Ureter (tissue), 1 donor: ENCODE measurements at places on chromosomes 3 and 15. TPM values are rescaled to one million over a fixed set of nuclear protein-coding genes. Genes with fewer than 3 reads are reported as not detected.

OXNAD1 gene
- 22.3 TPM for total RNA-seq

ROBO1 gene
- total RNA-seq: 38.8 TPM

ZIC1 gene
- total RNA-seq: not detected

CAND2 gene
- total RNA-seq: 13.7 TPM

ATP13A5 gene
- total RNA-seq: not detected

MAP3K13 gene
- 44.2 TPM for total RNA-seq

CFAP100 gene
- total RNA-seq: not detected

NAA50 gene
- 118 TPM for total RNA-seq

C3orf85 gene
- not detected for total RNA-seq

RBP2 gene
- not detected for total RNA-seq

PARP15 gene
- total RNA-seq: 3.9 TPM

GABRR3 gene
- 0.10 TPM for total RNA-seq

FURIN gene
- total RNA-seq: 41.3 TPM

FEZF2 gene
- not detected for total RNA-seq

KPNA4 gene
- 78.1 TPM for total RNA-seq

- DNase-seq: no peak
Observed at GRCh38 chr15:43169888-43170287, 15.3 kb upstream of the CCNDBP1 start.

DNA sequence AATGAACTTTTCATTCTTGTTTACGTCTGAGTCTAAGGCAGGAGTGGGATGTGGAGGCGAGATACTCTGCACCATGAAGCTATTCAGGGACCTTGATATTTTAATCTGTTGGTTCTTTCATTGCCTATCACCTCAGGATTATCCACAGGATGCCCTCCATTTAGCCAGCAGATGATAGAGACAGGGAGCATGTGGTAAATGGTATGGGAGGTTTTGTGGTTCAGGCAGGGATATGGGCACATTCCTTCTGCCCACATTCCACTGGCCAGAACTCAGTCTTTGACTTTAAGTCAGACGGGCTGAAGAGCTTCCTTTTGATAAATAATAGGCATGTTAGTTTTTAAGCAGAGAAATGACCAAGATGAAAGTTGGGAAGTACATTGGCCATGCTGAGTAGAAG, 548.0 kb upstream of the CCDC54 start:
- DNase-seq: no peak

DNA sequence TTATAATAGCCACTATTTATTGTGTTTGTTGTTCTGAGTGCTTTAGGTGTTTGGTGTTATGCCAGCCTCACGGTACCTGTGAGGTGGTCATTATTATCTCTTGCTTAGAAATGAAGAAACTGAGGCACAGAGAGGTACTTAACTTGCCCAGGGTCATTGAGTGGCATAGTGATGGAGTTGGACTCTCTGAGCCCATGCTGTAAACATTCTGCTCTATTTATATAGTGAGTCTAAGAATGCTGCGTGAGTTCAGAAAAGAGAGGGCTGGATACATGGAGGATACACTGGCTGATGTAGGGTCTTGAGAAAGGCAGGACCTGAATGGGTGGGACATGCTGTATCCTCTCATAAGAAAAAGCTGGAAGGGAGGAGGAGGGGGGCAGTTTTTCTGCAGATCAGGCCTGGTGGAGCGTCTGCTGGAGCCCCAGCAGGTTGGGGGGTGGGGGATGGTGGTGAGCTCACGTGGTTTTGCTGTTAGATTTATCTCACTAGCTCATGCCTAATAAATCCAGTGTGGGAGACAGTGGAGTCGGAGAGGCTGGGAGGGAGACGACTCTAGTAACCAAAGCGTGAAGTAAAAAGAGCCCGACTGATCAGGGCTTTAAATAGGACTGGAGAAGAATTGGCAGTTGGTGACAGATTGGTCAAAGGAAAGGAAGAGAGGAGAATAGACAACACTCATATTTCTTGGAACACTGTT, 16.0 kb downstream of the MED12L start:
- DNase-seq: no peak

DNA sequence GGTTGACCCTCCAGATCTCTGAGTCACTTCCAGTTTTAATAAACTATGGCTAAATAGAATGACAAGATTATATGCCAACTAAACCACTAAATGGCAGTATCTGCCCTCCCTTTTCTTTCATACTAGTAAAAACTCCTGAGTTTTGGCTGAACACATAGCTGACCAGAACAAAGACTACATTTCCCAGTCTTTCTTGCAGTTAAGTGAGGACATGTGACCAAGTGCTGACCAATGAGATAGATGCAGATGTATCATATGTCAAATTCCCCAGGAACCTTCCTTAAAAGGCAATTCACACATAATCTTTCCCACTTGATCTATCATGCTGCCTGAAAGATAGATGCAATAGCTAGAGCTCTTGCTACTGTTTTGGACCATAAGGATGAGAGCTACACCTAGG, 191.3 kb downstream of the SHOX2 start:
- DNase-seq: no peak

GRCh38 chr15:27851858-27852210, 247.3 kb downstream of the OCA2 start:
- DNase-seq: peak; percentile 8

DNA sequence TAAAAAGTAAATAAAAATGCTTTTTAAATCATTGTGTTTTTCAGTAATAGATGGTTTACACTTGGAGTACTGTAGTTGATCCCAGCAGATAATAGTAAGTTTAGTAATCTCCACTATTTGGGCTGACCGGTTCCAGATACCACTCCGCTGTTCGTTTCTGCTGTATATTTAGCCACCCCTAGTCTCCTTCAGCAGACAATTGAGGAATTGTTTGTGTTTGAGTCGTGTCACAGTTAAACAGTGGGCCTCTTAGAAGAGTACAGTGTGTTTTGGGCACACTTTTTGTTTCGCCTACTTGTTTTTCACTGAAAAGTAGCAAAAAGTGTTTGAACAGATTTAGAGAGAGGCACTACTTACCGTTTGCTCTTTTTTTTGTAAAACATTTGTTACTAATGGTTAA, 33.2 kb downstream of the PAK2 start:
- no peak for DNase-seq

GRCh38 chr3:155745795-155746550, 1.1 kb upstream of the PLCH1 start:
- DNase-seq: no peak

- no peak for DNase-seq
Observed at GRCh38 chr3:169475978-169476698, 187.4 kb downstream of the MECOM start.

DNA sequence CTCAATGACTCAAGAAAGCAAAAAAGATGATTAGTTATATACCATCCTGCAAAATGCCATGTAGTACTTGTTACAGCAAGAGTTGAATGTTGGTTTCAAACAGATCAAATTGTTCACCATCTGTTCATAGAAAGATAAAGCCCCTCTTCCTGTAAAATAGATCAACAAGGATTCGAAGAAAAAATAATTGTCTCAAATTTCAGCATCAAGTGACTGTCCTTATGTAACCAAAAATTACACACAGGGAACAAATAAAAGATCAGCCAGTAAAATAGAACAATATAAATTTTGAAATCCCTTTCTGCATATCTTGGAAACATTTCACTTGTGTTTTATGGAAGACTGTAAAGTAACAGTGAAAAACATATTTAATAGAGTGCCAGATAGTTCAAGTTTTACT, 165.1 kb upstream of the STAC start:
- no peak for DNase-seq

GRCh38 chr15:91946581-91947292, 93.2 kb downstream of the SLCO3A1 start:
- no peak for DNase-seq

DNA sequence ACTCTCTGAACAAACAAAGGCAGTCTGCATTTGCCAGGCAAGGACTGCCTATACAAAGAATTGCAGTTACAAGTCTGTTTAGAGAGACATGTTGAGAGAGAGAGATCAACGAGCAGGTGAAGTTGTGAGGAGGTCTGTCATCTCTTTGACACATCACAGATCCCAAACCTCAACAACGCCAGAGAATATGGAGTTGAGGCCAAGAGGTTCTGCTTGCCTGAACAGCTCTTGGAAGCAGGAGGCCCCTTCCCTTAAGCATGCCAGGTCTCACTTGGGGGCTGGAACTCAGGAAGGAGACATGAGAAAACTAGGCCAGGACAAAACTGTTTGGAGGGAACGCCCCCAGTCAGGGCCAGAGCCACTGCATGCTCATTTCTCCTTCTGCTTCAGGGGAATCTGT, 22.3 kb upstream of the MUSTN1 start:
- DNase-seq: no peak

- no peak for DNase-seq
Observed at GRCh38 chr3:80391573-80391972, 623.8 kb upstream of the ROBO1 start.

- no peak for DNase-seq
Observed at GRCh38 chr15:52383100-52383588, 87.5 kb upstream of the MYO5C start.

DNA sequence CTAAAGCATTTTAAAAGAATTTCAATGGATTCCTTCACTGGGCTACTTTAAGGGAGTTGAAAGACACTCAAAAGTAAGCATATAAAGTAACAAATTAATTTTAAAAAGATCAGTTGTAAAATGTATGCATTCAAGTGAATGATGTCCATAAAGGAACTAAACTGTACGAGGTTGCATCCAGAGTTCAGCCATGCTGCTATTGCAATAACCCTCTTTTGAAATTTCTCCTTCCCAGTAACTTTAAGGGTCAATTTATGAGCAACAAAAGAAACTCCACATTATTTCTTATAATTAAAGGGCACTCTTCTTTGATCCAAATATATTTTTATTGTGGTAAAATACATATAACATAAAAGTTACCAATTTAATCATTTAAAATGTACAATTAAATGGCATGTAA, 22.9 kb downstream of the BTLA start:
- no peak for DNase-seq

- DNase-seq: no peak
Observed at GRCh38 chr3:55511895-55512570, 24.9 kb upstream of the WNT5A start.

DNA sequence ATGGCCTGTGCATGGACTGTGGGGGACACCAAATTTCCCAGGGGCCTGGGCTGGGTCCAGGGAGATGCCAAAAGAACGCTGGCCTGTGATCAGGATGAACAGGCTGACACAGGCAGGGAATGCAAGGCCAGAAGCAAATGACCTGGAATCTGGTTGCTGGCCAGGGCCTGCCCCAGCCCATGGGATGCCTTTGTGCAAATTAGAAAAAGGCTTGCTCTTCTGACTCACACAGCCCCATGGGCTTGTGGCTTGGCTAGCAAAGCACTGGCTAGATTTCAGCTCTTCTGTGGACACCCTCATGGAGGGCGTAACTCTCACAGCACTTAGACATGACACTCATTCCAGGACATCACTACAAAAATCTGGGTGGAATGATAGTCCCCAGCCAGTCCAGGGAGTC, 356.0 kb downstream of the SHQ1 start:
- no peak for DNase-seq

- DNase-seq: peak; percentile 18
Observed at GRCh38 chr15:89500397-89501270, 4.3 kb upstream of the RHCG start.

GRCh38 chr3:53242642-53243041, 13.2 kb downstream of the TKT start:
- no peak for DNase-seq

DNA sequence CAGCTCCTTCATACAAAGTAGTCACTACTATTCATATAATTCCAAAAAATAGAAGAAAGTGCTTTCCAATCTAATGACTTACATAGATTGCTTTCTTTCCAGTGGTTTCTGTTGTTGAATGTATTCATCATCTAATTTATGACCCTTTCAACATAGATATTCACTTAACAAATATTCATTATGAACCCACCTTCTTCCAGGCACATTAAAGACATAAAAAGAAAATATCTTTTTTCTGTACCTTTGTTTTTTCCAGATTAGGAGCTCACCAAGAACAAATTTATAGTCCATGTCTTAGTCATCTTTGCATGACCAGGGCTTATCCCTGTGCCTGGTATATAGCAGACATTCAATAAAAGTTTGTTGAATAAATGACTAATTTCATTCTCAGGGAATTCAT, 32.4 kb upstream of the PDZRN3 start:
- DNase-seq: no peak

- no peak for DNase-seq
Observed at GRCh38 chr3:170520996-170521395, 64.9 kb downstream of the SLC7A14 start.

DNA sequence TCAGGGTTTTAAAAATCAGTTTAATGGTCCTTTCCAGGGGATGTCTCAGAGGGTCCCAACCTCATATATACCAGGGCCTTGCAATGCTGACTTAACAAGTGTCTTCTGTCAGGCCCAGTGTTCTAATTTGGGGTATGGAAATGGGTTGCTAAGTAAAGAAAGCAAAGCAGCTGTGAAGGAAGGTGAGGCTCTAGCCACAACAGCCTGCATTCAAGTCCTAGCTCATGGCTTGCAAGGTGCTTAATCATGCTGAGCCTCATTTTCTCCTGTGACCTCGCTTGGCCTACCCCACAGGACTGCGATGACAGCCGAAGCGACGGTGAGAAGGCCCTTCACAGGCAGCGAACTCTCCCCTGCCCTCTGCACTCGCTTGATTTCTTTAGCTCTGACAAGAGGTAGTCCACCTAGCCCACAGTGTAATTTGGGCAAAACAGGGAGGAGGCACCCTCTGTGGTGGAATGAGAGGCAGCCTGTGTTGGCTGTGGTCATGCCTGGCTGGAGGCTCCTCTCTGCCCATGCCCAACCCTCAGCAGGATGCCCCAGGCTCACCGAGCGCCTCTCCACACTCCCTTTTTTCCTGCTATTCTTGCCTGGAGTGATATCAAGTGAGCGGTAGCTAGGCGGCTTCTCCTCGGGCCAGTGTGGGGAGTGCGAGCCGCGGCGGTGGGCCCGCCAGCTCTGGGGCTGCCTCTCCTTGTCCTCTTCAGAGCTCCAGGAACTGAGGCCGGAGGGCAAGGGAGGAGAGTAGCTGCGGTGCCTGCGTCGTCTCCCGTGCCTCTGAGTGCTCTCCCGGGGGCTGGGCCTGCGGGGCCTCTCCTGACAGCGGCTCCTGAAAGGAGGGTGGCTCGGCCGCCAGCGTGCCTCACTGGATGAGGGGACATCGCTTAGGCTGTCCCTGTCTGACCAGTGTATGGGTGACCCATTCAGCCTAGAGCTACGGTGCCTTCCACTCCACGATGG, 29.2 kb downstream of the ILDR1 start:
- DNase-seq: no peak

DNA sequence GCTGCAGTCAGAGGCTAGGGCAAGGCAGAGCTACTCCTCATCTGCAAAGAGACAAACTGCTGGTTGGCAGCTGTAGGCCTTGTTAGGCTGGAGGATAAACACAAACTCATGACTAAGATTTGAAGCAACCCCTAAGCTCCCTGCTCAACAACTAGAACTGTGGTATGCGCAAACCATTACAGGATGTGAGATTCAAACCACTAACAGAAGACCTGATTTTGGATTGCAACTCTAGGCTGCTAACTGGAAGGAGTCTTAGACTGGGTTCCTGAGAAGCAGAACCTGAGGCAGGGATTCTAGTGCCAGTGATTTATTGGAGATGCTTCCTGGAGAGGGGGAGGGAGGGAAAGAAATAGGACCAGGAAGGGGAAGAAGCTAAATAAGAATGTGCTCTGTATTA, 22.5 kb downstream of the CCR4 start:
- no peak for DNase-seq
